Cardiac septum (tissue), 1 donor: ENCODE measurements at places on chromosomes 5 and 9.

- DNase-seq = no peak
Measured at GRCh38 chr5:68378204-68378820, 162.8 kb downstream of the PIK3R1 start.

DNA sequence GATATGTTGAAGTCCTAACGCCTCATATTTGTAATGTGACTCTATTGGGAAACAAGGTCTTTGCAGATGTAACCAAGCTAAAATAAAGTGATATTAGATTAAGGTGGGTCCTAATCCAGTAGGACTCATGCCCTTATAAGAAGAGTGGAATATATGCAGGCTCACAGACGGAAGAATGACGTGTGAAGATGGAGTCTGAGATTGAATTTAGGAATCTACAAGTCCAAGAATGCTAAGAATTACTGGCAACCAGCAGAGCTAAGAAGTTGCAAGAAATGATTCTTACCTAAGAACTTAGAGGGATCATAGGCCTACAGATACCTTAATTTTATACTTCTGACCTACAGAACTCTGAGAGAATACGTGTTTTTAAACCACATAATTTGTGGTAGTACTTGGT lies 350.0 kb upstream of the ST8SIA4 start:
- DNase-seq = no peak

GRCh38 chr9:135561391-135562234 lies at the start of gene PAEP:
TSS of gene PAEP (plus strand) at chr9:135561756.
- no peak for DNase-seq

GRCh38 chr5:103410172-103410571 lies 151.6 kb downstream of the MACIR start:
- no peak for DNase-seq

- DNase-seq = no peak
Measured at GRCh38 chr9:104028827-104029226, 65.3 kb upstream of the SMC2 start.
